RWPE1 (cell line): ENCODE measurements at places on chromosomes 3 and 15.

DNA sequence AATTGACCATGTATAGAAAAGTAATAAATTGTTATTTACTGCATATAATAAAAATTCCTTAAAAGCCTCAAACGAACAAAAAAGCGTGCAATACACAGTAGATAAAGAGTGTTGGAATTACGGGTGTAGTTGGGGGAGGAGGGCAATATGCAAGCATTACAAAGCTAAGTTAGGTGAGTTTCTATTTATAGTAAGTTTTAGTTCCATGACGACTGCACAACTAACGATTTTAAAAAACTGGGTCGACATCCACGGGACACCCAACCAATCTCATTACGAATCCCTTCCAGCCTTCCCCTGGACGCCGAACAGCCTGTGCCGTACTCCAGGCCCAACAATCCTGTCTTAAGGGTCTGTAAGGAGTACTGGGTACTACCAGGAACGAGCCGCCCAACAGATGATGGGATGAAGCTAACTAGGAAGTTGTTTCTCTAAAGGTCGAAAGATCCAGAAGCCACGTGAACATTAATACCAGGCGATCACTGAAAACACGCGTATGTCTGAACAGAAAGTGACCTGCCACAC is 677 bp downstream of the POLQ start:
- peak; percentile 41 for DNase-seq

DNA sequence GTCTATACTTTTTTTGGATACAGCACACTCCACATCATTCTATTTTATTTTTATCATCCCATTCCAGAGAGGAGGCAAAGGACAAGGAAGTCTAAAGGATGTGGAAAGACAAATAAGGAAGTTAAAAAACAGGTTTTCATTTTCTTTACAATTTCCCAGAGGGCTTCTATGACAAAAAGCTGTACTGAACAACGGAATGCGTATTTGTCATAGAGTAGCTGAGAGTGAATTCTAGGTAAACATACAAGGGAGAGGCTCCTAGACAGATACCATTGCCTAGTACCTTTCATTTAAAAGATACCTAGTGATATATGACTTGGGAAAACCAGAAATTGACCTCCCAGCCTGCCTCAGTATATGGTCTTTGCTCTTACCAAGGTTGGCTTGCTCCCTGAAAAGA is 341.7 kb downstream of the FHIT start:
- DNase-seq = no peak

- no peak for DNase-seq
These were observed 90.0 kb downstream of the PIK3R4 start for GRCh38 chr3:130656627-130657026.

- peak; percentile 68 for DNase-seq
These were observed 9.6 kb upstream of the PSMD2 start for GRCh38 chr3:184289426-184289938.

GRCh38 chr3:119716998-119717397 is 14.2 kb downstream of the CFAP91 start:
- DNase-seq = no peak

GRCh38 chr3:10911350-10912002 is 81.1 kb upstream of the SLC6A1 start:
- DNase-seq = no peak

- no peak for DNase-seq
These were observed 41.8 kb downstream of the CCK start for GRCh38 chr3:42224178-42224577.

DNA sequence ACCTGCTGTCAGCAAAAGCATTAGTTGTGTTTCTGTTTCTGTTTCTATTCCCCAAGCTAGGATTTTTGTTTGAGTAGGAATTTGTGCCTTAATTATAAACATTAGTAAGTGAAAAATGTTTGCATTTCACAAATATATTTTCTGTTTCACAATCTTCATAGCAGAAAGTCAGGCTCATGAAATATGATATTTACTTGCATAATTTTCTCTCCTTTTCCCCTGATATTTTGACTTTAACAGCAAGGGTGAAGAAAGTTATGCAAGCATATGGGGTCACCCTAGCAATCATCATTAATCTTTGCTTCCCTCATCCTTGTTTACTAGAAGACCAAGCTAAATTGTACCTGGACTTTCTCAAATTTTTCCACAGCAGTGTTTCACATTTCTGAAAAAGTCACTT is 140.3 kb upstream of the SEMA6D start:
- DNase-seq = no peak

- DNase-seq = no peak
These were observed 54.3 kb upstream of the AGTR1 start for GRCh38 chr3:148643389-148643840.

- DNase-seq = no peak
These were observed 52.1 kb upstream of the PRTG start for GRCh38 chr15:55795031-55795430.

DNA sequence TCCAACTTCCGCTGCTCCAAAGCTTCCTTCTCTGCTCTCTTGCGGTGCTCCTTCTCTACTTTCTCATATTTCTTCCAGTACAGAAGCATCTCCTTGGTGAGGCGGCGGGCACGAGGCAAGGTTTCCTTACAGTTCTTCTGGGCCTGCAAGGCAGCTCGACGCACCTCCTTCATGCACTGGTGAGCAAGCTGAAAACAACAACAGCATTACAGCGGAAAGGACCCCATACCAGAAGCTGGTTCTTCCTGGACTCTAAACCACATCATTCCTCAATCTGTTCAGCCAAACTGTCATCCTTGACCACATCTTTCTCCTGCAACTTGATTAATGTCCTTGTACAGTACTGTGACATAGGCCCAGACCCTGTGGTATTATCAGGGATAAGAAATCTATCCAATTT is 36.4 kb downstream of the INO80 start:
- DNase-seq = no peak

DNA sequence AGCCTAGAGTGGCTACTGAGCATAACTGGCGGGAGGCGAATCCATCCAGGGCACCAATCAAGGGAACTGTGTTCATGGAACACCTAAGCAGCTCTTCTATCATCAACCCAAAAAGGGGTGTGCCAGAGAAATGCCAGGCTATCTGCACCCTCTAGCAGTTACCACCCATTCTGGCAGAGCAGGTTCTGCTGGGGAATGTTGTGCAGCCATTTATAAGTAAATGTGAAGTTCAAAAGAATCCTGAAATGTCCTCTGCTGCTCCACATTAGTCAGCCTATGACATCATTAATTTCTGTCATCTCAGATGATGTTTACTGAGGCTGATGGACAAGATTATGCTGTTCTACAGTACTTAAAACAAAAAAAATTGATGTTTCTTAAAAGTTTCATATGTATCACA is 7.7 kb downstream of the SKIC8 start:
- no peak for DNase-seq

DNA sequence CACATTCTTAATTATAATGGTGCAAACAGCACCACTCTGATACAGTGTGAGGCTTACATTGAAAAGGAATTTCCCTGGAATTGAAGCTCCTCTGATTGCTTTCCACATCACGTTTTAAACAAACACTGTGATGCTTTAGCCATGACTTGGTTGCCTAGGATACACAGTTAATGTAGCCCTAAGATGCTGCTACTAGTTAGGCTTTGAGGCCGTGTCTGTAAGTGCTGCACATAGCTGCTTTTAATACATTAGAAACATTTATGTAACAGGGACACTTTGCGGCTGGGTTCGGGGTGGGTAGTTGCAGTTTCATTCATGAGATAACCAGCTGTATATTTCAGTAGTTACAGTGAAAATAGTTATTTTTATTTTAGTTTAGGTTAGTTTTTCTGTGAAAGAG is 334.7 kb downstream of the NLGN1 start:
- DNase-seq = no peak

- peak; percentile 66 for DNase-seq
These were observed 37.8 kb downstream of the KLF13 start for GRCh38 chr15:31364301-31365031.

DNA sequence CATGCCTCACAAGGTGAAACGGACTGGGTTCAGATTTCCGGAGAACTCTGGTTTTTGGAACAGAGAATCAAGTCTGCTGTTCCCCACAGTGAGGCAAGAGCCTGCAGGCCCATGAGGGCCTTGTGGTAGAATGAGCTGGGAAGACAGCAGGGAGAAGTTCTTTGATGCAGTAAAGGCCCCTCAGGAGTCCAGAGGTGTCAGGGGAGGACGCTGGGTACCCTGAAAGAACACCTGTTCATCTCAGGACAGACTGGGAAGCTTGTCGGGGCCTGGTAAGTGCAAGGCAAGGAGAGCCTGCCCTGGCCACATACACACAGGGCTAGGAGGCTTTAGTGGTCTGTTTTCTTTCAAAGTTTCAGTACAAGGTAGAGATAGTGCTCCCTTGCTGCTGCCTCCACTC is 3.7 kb upstream of the ZBTB47 start:
- no peak for DNase-seq

DNA sequence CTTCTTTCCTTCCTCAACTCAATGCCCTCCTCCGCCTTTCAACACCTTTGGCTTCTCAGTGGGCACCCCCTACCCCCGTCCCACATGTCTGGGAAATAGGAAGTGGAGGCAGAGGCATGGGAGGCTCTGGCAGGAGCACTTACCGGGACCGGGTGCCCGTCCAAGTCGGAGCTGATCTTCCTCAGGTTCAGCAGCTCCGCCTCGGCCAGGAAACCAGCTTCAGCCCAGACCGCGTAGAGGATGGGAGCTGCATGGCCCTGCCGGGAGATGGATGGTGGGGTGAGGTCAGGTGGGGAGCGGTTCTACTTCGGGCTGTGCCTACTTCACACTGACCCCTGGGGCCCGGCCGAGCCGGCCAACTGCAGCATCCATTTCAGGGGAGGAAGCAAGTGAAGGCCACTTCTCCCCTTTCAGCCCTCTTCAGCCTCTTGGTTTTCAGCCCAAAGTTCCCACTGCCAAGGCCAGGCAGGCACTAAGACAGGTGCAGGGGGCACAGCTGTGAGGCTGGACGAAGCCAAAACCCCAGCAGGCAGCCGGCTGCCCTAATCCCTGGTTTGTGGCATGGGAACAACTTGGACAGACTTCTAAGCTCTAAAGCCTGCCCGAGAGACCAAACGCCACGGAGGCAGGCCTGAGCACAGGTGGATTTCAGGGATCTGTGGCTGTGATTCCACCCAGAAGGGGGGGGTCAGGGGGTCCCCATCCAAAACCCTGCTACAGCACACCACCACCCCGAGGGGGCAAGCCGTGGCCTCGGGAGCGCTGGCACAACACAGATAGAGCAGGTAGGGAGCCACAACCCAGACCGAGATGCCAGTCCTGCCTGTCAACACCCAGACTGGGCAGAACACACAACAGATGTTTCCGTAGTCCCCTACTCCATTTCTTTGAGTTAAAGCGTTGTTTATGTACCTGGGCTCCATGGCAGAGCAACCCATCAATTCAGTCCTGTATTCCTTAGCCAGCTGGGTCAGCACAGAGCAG is 14.5 kb downstream of the TKT start:
- DNase-seq = no peak

- no peak for DNase-seq
These were observed 29.6 kb downstream of the MSL2 start for GRCh38 chr3:136166507-136166906.

DNA sequence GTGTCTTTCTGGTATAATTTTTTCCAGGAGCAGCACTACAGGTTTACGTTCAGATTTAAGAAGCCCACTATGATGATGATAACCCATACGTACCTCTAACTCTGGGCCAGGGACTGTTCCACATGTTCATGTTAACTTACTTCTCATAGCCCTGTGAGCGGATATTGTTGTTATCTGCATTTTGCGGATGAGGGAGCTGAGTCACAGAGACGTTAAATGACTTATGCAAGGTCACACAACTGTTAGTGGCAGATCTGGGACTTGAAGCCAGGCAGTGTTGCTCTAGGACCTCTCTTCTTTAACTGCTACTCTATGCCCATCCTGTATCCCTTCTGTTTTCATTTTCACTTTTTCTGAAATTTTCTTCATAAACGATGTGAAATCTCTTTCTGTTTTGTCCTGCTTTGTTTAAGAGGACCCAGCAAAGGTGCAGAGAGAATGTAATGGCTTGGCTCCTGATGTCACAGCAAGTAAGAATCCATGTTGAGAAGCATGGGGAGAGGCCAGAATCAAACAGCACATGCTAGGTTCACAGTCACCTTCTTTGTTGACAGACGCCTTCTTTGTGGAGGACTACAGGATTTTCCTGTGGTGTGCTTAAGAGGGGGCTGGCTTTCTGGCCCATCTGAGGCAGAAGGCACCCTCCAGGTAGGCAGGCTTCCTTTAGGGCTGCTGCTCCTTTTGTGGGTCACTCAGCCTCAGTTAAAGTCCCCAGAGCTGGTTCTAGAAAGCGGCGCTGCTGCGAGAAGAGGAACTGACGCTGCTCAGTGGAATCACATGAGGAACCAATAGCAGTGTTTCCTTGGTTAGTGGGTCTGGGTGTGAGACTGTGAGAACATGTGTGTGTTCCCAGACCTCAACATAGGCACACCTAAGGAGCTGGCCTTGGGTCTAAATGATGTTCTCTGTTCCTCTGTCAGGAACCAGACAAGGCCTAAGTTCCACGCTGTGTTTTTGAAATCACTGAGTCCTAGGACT is 121.6 kb downstream of the TMEM108 start:
- DNase-seq = no peak

- DNase-seq = no peak
These were observed 7.8 kb downstream of the PAK6 start for GRCh38 chr15:40246496-40247280.

- DNase-seq = no peak
These were observed 492.4 kb upstream of the FRG2C start for GRCh38 chr3:75171630-75172230.

DNA sequence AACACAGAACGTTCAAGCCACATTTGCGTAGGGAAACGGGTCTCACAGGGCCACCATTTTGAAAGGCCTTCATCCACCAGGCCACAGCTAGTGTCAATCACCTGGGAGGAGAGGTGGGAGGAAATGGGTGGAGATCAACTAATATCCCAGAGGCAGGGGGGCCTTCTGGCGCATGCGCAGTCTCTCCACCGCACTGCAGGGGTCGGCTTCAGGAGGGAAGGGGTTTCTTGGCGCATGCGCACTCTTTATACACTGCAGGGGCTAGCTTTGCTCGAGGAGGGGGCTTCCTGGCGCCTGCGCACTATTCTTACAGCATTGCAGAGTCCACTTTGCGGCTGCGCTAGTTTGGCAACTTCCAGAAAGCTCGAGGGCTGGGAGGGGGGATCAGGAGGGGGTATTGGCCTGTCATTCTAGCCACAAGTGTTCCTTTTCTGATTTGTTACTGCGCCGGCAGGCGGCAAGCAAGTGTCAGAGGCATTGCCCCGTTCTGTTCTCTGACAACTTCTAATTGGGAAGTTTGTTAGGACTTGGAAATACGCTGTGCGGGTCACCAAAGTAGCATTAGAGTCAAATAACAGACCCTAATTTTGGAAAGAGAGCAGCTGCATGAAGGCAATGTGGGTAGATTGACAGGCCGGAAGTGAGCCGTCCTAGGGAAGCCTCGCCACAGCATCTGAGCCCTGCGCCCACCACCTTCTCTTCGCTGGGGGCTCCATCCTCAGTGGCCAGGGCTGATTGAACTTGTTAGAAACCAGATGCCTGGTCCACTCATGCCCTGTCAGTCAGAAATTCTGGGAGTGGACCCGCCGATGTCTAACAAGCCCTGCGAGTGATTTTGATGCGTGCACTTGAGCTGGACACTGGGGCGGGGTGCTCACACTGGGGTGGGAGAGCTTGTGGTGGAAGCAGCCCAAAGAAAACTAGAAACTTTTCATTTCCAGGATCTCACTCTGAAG is 173.5 kb upstream of the NDN start:
- no peak for DNase-seq
